Stomach (tissue), 19 donors: ENCODE measurements at places on chromosomes 7 and 10. TPM values are rescaled to one million over a fixed set of nuclear protein-coding genes. Genes with fewer than 3 reads are reported as not detected.

The CAMK1D gene
- total RNA-seq, result 7.7 TPM

The RBP3 gene
- total RNA-seq, result not detected

The TFEC gene
- total RNA-seq, result 0.45 TPM

The SLC29A3 gene
- total RNA-seq, result not detected

The DKK1 gene
- total RNA-seq, result 3.5 TPM

GRCh38 chr10:99461230-99461629, 30.8 kb upstream of the GOT1 start:
- DNase-seq, result no peak

The ANKRD1 gene
- total RNA-seq, result not detected

DNA sequence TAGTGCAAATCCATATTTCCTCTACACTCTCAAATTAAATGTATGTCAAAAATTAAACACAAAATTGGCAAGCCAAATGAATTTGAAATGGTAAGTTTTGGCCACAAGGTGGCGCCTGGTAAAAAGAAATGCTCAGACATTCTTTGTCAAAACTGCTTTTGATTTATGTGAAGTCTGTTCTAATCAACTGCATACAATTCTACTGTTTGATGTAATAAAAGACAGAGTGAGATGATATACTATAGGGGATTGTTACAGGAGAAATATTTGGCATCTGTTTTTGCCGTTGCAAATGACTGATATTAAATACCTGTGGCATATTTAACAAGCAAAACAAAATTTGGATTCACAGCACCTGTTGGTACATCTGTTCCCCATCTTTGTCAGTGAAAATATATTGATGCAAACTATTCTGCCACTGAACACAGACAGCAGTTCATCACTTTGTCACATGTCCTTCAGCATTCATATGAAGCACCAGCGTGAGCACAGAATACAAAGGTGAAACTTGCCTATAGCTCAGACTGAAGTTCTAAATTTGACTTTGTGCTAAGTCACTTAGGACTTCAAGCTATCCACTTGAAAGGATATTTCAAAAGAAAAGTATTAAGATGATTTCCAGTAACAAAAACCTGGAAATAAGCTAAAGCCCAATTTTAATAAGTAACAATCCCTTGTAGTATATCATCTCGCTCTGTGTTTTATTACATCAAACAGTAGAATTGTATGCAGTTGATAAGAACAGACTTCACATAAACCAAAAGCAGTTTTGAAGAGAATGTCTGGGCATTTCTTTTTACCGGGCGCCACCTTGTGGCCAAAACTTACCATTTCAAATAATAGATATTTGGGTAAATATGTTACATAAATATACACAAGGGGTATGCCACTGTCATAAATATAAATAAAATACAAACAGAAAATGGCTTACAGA, 10.2 kb upstream of the CH25H start:
- DNase-seq, result peak; percentile 67

The GIMAP7 gene
- total RNA-seq, result not detected

The MYO3A gene
- 0.45 TPM for total RNA-seq

GRCh38 chr10:29926693-29927048, 132.7 kb downstream of the JCAD start:
- DNase-seq, result peak; percentile 13
